ENCODE measurements at places on chromosomes 2 and 18.

DNA sequence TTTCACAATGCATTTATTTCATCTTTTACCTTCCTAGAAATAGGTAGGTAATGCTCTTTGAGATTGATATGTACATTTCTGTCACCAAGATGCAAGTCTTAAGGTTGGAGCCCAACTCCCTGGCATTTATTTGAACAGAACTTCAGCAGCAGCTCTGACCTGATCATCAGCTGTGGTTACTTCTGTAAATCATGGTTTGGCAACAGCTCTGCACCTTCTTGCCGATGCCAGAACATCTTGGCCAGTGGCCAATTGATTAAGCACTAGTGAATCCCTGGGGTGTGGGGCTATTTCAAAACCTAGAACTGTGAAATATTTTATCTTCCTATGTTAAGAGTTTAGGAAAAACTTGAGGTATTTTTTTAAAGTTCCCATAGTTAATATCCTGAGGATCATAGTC is 124.8 kb upstream of the NYAP2 start:
- DNase-seq, result no peak

GRCh38 chr18:60090170-60090569 is 190.4 kb downstream of the PMAIP1 start:
- DNase-seq, result no peak

DNA sequence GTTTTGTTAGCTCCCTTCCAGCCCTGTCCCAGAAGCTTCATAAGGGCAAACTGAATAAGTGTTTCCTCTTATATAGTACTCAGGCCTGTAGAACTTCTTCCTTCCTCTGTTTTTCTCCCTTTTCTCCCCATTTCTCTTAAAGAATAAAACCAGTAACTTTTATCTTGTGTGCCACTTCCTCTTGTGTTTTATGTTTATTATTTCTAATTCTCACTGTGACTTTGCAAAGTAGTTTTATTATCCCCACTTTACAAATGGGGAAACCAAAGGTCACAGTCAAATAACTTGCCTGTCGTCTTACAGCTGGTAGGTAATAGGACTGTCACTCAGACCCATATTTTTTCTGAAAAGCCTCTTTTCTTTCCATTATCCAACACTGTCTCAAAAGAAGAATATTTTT is 42.4 kb downstream of the RBBP8 start:
- no peak for DNase-seq

GRCh38 chr2:69300650-69301049 is 86.4 kb downstream of the GFPT1 start:
- DNase-seq, result no peak

- no peak for DNase-seq
Measured at GRCh38 chr2:69177063-69177771, 164.2 kb downstream of the ANTXR1 start.

DNA sequence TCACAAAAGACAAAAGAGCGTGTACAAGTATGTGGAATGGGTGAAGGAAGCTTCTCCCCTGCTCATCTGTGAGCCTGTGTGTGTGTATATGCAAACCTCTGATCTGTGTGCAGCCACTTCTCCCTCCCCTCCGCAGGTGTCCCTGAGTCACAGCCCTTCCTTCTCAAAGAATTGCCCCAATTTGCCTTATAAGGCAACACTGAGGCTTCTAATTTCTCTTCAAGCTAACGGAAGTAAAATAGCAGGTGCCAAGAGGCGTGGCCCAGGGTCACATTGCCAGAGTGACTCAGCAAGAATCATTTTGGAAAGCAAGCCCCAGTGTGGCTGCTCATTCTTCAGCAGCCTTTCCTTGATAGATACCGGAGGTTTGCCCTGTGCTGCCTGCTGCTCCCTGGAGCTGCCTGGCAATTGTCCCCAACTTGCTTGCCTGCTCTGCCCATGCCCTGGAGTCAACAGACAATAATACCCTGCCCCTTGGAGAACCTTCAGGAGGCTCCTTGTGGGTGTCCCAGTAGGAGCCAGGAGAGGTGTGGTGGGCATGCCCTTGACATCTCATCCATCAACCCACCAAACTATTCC is 37.3 kb upstream of the BMP10 start:
- DNase-seq, result peak; percentile 86

- DNase-seq, result no peak
Measured at GRCh38 chr18:74994502-74995418, 214.2 kb downstream of the PTGR3 start.

GRCh38 chr2:64105670-64106461 is 38.4 kb downstream of the PELI1 start:
- DNase-seq, result no peak

DNA sequence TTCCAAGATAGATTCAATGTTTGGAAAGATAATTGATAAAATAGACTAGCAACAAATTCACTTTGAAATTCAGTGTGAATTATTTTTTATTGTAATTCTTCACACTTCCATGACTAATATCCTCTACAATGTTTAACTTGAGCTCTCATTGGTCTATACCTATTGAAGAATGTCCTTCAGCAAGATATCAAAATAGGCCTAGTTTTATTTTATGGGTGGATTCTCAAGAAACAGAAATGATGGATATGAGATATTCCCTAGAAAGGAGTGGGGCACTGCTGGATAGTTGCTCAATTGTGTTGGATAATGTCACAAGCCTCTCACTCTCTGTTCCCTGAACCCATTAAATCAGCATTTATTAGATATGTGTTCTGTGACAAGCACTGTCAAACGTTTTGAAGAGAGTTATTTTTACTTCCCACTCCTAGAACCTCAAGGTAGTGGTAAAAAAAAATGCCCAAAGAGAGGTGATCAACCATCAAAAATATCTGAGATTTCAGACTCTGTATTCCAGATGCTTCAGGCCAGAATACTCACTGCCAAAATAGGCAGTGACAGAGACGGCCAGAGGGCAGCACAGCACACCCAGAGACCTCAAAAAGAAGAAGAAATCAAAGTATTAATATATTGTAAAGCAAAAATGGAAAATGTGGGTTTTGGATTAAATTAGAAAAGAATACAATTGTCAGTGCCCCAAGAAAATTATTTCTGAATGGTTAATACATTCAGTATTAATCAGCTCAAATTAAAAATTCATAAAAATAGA is 87.5 kb downstream of the TRIB2 start:
- no peak for DNase-seq

DNA sequence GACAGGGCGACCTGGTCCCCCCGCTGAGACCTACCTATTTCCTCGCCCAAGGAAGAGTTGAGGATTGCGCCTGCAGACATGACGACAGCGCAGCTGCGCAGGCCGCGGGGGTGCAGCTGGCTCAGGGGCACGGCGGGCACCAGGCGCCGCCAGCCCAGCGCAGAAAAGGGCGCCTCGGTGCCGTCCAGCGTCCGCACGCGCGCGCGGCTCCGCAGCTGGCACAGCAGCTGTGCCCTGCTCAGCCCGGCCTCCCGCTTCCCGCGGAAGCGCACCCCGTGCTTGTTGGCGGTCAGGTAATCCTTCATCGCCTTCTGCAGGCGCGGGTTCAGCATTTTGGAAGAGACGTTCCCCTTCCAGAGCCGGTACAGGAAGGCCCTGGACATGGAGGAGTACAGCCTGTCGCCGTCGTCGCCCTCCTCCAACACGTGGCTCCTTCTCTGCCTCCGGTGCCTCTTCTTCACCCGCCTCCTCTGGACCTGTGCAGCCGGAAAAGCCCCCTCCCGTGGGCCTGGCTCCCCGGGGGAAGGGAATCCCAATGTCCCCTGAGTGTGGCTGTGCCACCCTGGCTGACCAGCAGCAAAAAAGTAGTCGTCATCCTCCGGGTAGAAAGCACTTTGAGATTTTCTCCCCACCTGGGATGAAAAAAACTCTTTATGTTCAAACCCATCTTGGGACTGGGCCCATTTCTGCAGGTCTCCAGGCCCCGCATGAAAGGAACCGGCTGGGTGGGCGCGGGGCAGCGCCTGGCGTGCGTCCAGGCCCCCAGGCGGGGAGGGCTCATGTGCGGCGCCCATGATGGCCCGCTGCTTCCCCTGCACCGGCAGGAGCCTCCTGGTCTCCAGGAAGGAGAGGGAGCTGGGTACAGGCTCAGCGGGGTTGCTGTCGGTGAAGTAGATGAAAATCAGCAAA is 42.7 kb downstream of the ST6GAL2 start:
- DNase-seq, result no peak

- DNase-seq, result no peak
Measured at GRCh38 chr2:47270421-47270820, 115.3 kb upstream of the STPG4 start.

- no peak for DNase-seq
Measured at GRCh38 chr2:171921970-171922229, 361 bp upstream of the HAT1 start.

DNA sequence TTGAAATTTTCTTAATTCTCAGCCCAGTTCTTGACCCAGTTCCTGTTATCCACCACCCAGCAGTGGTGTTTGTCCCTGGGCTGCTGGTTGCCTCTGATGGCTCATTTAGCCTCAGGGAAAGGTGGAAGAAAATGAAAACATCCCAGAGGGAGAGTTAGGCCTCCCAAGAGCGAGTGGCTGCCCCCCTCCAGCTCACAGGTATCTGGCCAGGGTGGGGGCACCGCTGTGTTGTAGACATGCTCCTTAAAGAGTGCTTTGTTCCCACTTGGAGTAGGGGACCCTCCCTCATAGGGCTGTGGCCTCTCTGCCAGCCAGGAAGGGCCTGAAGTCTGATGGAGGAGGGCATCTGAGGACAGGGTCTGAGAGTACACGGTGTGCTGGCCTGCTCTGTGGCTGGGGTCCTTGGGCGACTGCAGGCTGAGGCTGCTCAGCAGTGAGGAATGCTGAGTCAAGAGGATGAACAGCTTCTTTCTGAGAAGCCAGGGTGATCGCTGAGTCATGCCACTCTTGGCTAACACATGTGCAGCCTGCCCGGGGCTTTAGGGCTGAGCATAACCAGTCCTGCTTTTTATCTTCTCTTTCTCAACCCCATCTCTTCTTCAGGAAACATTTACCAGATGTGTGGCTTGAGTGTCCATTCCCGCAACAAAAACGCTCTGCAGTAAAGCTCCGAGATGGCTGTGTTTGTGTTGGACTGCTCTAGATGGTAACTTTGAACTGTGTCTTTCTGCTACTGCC is 72.3 kb downstream of the IL1R2 start:
- DNase-seq, result no peak

- no peak for DNase-seq
Measured at GRCh38 chr2:241577413-241578122, 19.0 kb downstream of the BOK start.

GRCh38 chr2:207332480-207333212 is 166.9 kb upstream of the KLF7 start:
- no peak for DNase-seq

DNA sequence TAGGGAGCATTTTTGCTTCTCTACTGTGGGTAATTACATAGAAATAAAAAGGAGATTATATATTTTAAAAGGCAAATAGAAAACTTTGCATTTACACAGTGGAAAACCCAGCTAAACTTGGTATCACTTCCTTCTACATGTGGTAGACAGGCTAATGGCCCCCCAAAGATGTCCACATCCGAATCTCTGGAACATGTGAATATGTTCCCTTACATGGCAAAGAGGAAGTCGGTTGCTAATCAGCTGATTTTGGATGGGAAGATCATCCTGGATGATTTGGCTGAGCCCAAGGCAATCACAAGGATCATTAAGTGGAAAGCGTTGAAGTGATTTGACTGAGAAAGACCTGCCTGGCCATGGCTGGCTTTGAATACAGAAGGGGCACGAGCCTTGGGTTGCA is 26.2 kb downstream of the CREG2 start:
- no peak for DNase-seq

- DNase-seq, result no peak
Measured at GRCh38 chr18:9642799-9643462, 28.6 kb upstream of the PPP4R1 start.

GRCh38 chr2:38167968-38168350 is 92.0 kb upstream of the CYP1B1 start:
- DNase-seq, result no peak

GRCh38 chr2:212107014-212107413 is 431.6 kb downstream of the ERBB4 start:
- no peak for DNase-seq

- no peak for DNase-seq
Measured at GRCh38 chr18:32271672-32272208, 81.9 kb downstream of the MEP1B start.

GRCh38 chr2:36318547-36318946 is 37.0 kb upstream of the CRIM1 start:
- DNase-seq, result no peak

DNA sequence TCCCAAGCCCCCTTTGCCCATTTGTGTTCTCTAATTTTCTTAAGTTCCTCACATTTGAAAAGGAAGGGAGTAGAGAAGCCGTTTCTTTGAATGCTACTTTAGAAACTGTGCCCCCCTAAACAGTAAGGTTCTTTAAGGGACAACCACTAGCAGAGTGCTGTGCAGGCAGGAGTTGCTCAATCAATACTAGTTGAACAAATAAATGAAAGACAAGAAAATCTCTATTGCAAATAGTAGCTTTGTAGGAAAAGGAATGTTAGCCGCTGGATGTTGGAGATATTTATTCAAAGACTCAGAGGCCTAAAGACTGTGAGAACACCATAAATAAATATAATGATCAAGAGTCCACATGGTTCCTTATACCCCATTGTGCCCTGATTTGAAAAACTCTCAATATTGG is 119.8 kb upstream of the SMAD7 start:
- no peak for DNase-seq

DNA sequence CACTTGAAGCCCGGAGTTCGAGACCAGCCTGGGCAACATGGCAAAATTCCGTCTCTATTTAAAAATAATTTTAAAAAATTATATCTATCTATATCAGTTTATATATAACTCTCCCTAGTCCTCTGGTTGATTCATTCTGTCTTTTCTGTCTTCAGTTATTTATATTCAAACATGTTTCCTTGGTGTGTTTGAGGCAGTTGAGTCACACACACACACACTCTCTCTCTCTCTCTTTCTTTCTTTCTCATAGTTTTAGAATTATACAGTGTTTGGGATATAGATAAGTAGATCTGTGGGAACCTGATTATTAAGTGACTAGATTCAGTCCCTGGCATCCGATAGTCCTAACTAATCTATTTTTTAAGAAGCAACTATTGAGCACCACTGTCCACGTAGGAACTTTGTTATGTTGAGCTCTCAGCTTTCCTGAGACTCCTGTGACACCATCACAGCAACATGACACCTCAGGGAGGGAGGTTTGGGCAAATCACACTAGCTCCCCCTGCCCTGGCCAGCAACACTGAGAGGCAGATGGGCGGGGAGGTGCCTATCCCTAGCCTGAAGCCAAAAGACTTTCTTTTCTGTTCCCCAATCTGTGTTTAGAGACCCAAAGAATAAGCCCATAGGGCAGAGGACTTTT is 482.7 kb downstream of the DLGAP1 start:
- DNase-seq, result no peak
